ENCODE measurements at places on chromosomes 5 and 9. TPM values are rescaled to one million over a fixed set of nuclear protein-coding genes. Genes with fewer than 3 reads are reported as not detected.

Gene CDX1
- total RNA-seq: not detected

Gene STPG3
- not detected for total RNA-seq

Gene SPATA31A3
- not detected for total RNA-seq

Gene NAIP
- 0.99 TPM for total RNA-seq

All from hair follicular keratinocyte (primary cell).